NCI-H345 (cell line): ENCODE measurements at places on chromosomes 1 and 21.

DNA sequence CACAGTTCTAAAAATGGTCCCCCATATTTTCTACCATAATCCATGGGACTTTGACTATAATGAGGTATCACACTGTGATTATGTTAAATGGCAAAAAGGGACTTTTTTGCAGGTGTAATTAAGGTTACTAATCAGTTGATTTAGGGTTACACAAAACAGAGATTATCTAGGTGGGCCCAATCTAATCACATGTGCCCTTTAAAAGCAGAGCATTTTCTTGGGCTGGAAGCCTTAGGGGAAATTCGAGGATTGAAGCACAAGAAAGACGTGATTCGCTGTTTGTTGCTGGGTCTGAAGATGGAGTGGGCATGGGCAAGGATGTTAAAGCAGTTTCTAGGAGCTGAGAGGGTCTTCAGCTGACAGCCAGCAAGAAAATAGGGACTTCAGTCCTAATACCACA is 13.4 kb downstream of the RAVER2 start:
- no peak for DNase-seq

DNA sequence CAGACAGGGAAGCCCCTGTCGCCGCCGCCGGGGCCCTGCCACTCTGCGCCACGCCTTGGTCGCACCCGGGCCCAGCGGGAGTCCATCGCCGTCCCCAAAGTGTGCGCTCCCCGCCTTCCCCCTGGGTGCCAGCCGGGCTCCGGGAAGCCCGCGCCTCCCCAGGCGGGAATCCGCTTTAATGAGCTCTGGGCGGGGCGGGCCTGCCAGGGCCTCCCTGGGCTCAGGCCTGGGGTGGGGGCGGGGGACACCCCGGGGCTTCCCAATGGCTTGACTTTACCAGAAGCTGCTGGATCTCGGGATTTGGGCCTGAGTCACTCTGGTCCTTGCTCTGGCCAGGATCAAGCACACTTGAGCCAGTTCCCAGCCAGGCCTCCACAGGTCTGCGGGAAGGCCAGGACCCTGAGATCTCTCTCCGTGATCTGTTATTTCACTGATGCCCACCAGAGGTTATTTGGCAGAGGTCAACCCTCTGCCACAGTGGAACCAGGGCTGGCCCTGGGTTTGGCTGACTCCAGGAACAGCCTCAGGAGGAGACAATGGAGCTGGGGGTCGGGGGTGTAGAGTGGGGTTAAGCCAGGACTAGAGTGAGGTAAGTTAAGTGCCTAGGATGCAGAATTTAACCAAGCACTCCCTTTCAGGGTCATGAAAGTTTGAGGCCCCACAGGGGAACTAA is 178.4 kb upstream of the EDN2 start:
- peak; percentile 41 for DNase-seq

- DNase-seq = peak; percentile 5
Measured at GRCh38 chr1:223887747-223888418, 42.1 kb upstream of the TP53BP2 start.

GRCh38 chr1:110067479-110067892 is 3.0 kb downstream of the ALX3 start:
- DNase-seq = no peak

GRCh38 chr1:55531644-55532043 is 316.5 kb upstream of the USP24 start:
- no peak for DNase-seq

DNA sequence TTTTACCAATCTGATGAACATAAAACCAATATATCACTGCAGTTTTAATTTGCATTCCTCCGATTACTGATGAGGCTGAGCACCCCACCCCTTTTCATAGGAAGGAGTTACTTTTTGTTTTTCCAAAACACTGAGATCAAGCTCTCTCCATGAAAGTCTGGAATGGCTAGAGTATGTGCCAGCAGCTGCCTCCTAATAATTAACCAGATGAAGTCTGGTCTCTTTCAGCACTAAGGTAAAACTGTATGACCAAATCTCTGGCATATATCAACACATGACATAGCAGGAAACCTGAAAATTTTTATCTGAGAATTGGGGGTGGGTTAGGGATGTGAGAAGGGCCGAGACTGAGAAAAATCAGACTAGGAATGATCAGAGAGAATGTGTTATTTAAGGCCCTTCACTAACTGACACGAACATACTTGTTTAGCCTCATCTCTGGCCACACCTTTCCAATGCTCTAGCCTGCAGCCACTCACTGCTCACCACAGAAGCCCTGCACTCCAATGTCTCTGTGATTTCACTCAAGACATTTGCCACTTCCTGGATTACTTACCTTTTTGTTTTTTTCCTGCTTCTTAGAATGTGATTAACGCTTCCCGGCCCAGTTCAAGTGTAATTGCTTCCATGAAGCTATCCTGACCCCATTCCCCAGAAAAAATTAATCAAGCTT is 34.7 kb downstream of the WASF2 start:
- DNase-seq = no peak

DNA sequence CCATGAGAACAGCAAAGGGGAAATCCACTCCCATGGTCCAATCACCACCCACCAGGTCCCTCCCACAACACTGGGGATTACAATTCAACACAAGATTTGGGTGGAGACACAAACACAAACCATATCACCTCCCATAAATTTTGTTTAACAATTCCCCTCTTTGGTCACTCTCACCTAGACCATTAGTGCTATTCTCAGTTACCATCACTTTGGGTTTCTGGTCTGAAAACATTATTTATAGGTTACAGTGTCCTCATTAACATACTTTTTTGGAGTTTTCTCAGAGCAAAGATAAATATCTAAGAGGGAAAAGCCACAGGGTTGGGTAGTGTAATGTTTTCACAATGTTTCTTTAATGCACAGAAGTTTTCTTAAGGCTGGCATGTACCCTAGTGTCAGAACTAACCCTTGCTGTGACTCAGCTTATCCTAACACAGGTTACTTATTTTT is 47.7 kb upstream of the DNAH14 start:
- DNase-seq = no peak

DNA sequence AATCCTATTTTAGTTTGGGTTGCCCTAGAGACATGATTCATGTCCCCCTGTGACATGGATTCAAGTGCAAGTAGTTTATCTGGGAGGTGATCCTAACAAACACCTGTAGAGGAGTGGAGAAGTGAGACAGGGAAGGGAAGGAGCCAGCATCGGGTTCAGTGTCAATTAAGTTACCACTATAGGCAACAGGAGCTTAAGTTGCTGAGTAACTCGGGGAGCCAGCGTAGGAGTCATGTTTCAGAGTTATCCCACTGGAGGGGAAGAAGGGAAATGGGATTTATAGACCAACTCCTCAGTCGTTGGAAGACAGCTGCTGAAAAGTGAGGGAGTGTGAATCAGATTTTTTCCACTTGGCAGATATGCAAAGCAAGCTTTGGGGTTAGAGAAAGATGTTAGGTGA is 54.9 kb downstream of the SLC30A7 start:
- DNase-seq = no peak

- DNase-seq = no peak
Measured at GRCh38 chr1:162639718-162640117, 7.5 kb downstream of the DDR2 start.

- no peak for DNase-seq
Measured at GRCh38 chr1:219805191-219805590, 123.2 kb downstream of the SLC30A10 start.

- DNase-seq = no peak
Measured at GRCh38 chr1:50285994-50286393, 137.2 kb downstream of the DMRTA2 start.

- no peak for DNase-seq
Measured at GRCh38 chr1:96580920-96581319, 140.7 kb upstream of the PTBP2 start.

DNA sequence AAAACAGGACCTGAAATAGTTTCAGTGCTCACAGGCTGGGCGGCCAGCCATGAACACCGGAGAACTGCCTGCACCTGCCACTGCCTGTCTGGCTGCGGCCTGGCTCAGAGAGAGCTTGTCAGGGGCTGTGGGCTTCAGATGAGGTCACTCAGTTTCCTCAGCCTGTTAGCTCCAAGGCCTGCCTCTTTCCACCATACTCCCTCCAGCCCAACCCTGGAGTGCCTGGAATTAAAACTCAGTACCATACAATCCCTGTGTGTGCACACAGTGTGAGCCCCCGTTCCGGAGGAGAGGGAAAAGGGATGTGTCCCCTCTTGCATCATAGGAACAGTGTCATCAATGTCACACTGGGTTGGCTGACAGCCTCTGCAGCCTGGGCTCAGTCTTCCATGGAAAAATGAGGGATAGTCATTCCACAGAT is 16.2 kb downstream of the CACNA1S start:
- no peak for DNase-seq

DNA sequence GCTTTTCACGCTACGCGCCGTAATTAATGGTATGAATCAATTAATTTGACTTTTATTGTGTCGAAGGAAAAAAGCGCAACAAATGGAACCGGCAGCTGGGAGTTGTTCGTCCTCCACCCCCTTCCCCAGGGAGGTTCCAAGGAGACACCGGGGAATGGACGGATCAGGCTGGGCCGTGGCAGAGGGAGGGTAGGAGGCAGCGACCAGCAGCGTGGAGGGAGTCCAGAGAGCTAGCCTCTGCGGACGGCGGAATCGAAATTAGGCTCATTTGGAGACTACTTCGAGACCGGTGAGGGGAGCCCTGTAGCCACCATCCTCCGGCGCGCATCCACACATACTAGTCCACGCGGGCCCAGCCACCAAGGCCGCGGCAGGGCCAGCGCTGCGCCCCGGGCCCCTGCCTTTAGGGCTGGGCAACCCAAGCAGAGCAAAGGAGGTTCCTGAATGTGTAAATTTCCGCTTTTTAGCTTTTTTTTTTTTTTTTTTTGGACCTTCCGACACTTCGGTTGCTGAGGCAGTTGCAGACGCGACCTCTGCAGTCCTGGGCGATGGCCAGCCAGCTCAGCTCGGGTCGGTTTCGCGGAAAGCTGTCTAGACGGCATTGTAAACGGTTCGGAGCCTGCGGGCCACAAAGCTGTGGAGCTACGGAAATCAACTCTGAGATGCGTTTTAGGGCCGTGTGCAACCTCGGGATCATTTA is 2.2 kb upstream of the FOXD3 start:
- no peak for DNase-seq

- no peak for DNase-seq
Measured at GRCh38 chr1:157114183-157115121, 14.8 kb upstream of the ETV3L start.

DNA sequence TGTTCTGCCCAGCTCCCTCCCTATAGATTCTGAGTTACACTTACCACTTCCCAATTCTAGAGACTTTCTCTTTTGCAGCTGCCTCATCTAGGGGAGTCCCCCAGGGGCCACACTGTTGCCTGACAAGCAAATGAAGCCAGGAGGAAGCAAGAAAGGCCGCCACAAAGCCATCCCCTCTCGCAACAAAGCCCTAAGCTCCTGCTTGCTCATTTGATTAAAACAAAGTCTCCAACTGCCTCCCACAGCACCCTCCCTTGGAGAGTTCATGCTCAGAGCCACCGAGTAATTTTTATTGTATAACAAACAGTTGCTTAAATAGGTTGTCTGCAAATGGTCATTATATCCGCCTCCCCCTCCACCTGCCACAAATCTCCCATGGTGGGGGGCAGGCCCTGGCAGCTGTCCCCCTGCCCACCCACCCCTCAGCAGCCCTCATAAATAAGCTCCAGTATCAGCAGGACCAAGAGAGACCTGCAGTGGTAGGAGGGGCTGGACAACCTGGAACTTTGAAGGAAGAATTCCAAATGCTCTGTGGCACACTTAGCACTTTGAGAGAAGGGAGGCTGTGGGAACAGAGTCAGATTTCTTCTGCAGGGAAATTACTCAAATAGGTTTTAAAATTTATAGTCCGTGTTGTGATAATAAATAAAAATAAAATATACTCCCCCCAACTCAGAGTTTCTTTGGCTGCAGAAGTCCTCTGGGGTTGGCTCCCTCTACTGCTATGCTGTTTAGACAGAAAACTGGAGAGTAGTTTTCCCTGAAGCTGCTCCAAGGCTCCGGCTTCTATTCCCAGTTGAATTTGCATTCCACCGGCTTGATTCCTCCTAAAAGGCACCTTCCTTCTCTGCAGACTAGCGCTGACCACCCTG is 237.5 kb downstream of the TTLL7 start:
- DNase-seq = no peak

DNA sequence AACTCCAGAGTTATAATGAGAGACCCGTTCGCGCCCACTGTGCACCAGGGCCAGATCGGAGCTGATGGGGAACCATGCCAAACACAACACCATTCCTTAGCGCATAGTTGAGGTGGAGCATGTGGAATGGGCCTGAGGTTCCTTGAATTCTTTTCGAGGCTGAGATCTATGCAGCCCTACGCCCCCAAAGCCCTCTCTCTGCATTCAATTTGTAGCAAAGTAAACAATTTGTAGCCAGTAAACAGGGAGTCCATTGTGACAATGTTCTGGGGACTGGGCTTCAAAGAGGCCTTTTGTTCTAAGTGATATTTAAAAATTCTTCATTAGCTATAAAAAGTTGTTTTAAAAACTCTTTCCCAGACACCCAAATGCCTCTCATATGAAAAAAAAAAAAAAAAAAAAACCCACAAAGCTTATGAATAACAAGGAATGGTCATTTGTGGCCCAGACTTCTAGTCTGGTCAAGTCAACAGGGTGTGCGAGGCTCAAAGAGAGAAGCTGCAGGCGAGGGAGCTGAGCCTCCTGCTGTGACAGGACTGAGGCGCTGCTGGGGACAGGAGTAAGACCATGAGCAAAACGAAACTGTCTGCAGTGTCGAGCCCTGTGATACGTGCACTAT is 30.6 kb upstream of the KCNE2 start:
- DNase-seq = no peak

- no peak for DNase-seq
Measured at GRCh38 chr1:14313731-14314431, 284.6 kb upstream of the KAZN start.

GRCh38 chr1:208004851-208005250 is 93.9 kb upstream of the CD34 start:
- no peak for DNase-seq

DNA sequence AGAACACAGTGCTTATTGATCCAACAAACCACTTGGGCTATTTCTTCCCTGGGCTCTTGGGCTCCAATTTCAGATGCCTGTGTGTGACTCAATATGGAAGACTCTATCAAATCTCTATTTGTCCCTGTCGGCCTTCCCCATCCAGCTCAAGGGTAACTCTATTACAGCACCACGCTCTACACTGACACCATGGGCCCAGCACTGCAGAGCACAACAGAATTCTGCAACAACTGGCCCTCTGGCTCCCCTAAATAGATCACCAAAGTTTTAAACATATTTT is 51.7 kb downstream of the CAPZB start:
- DNase-seq = no peak

DNA sequence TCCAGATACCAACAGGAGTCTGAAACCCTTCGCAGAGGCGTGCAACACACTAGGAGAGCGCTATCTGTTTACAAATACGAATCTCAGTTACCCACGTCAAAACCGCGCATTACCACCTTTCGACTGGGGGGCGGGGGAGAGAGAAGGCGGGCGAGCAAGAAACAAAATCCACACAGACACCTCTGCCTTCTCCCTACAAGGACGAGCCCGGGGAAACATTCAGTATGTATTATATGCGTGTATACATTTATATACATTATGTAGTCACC is 722 bp downstream of the TUT4 start:
- DNase-seq = peak; percentile 36

GRCh38 chr1:156140879-156141707 is 12.3 kb upstream of the SEMA4A start:
- peak; percentile 57 for DNase-seq

GRCh38 chr21:17513214-17514123 is 626 bp downstream of the CXADR start:
- peak; percentile 58 for DNase-seq

GRCh38 chr1:53554592-53555305 is 95.5 kb downstream of the DMRTB1 start:
- no peak for DNase-seq

- DNase-seq = no peak
Measured at GRCh38 chr1:116345011-116345410, 28.0 kb upstream of the ATP1A1 start.
